CD4-positive, alpha-beta T cell treated with Interleukin-17A for 1 hour (primary cell): ENCODE measurements at places on chromosomes 6 and 20.
A peak's percentile ranks its signal among the peaks of the same experiment; 100 is the strongest.

- DNase-seq = no peak
Measured at GRCh38 chr6:72657407-72658197, 35.7 kb downstream of the KCNQ5 start.

DNA sequence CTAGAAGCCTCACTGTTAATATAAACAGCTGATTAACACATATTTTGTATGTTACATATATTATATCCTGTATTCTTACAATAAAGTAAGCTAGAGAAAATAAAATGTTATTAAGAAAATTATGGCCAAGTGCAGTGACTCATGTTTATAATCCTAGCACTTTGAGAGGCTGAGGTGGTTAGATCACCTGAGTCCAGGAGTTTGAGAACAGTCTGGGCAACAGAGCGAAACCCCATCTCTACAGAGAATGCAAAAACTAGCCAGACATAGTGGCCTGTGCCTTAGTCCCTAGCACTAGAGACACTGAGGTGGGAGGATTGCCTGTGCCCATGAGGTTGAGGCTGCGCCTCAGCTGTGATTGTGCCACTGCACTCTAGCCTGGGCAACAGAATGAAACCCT, 81.9 kb downstream of the NCOA3 start:
- DNase-seq = no peak

DNA sequence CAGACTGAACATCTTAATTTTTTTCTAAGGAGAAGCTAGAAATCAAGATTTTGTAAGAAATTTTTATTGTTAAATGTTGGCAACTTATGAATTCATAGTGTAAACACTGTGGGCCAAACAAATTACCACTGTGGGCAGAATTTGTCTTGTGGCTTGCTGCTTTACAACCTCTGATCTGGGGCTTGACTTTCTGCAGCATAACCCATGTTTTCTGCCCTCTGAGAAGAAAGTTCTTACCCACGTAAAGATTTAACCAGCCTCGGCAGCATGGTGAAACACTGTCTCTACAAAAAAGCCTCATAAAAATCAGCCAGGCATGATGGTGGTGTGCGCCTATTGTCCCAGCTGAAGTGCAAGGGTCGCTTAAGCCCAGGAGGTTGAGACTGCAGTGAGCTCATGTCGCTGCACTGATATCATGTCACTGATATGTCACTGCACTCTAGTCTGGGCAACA, 12.9 kb downstream of the ITCH start:
- DNase-seq = no peak

- no peak for DNase-seq
Measured at GRCh38 chr6:27383481-27383880, 5.1 kb upstream of the ZNF391 start.

- DNase-seq = no peak
Measured at GRCh38 chr20:20343932-20344331, 24.0 kb upstream of the INSM1 start.

- DNase-seq = no peak
Measured at GRCh38 chr20:56428410-56428809, 16.4 kb downstream of the CASS4 start.

- DNase-seq = no peak
Measured at GRCh38 chr6:147205690-147206600, 1.7 kb downstream of the STXBP5 start.

GRCh38 chr20:45998337-45998736, 10.4 kb upstream of the MMP9 start:
- DNase-seq = no peak

GRCh38 chr6:38638941-38639497, 710 bp downstream of the BTBD9 start:
- peak; percentile 71 for DNase-seq

GRCh38 chr6:136095986-136096385, 154.1 kb downstream of the MTFR2 start:
- no peak for DNase-seq

GRCh38 chr6:33570806-33571636, 9.1 kb downstream of the BAK1 start:
- peak; percentile 95 for DNase-seq

DNA sequence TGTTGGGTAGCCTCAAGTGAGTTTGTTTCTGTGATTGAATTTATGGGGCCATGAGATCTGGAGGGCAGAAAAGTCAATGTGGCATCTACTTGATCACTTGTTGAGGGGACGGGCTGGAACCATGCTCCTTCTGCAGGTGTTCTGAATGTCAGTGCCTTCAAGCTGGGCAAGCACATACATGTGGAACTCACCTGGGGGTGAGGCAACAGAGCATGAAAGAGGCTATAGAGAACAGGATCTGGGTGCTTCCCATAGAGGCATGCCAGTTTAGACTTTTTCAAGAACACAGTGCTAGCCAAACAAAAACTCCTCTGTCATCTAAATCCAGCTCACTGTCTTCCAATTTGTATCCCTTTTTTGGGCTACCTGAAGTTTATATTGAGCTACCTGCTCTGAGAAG, 77.8 kb upstream of the SLC35B3 start:
- DNase-seq = no peak

- no peak for DNase-seq
Measured at GRCh38 chr6:160238761-160239751, 19.6 kb downstream of the SLC22A2 start.

DNA sequence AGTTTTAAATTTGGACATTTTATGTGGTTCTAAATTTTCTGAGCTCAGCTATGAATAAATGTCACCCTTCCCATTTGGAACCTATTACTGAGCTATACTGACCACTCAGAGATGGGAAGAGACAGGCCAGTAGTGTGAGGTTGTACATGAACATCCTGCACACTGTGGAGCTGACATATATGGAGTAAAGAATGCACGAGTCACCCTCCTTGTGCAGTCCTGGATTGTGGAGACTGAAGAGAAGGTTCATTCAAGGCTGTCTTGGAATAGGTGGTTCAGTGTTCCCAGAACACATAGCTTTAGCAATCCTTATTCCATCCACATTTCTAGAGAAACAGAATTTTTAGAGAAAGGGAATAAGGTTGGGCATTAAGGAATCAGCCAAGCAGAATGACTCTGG, 50.3 kb upstream of the OGFRL1 start:
- DNase-seq = no peak

- DNase-seq = no peak
Measured at GRCh38 chr6:10725716-10726115, 2.8 kb downstream of the TMEM14C start.

GRCh38 chr6:112117554-112117953, 30.2 kb downstream of the FAM229B start:
- no peak for DNase-seq

DNA sequence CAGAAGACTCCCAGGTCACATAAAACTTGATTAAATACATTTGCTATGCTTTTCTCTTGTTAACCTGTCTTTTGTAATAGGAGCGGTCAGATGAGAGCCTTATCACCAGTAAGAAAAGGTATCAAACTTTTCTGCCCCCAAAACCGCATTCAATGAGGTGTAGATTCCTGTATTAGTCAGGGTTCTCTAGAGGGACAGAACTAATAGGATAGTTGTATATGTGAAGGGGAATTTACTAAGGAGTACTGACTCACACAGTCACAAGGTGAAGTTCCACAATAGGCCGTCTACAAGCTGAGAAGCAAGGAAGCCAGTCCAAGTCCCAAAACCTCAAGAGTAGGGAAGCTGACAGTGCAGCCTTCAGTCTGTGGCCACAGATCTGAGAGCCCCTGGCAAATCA, 32.7 kb downstream of the PTPRK start:
- DNase-seq = no peak

GRCh38 chr20:20022498-20022897, 5.3 kb downstream of the NAA20 start:
- no peak for DNase-seq

GRCh38 chr20:36206068-36206467, 30.2 kb upstream of the AAR2 start:
- DNase-seq = no peak

DNA sequence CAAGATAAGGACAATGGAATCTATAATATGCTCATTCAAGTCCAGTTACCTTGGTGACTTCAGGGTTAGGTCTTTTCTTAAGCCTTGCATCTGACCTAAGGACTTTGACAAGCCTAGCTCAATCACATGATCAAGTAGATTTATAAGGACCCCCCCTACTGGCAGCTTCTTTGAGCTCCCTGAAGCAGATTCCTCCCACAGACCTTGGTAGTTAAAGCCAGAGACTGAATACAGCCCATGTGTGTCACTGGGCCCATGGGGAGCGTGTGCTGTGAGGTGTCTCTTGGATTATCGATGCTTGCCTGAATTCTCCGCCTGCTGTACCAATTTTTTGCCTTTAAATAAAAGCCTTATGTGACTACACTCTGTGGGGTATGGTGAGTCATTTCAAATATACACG, 372.7 kb upstream of the RGS17 start:
- no peak for DNase-seq

DNA sequence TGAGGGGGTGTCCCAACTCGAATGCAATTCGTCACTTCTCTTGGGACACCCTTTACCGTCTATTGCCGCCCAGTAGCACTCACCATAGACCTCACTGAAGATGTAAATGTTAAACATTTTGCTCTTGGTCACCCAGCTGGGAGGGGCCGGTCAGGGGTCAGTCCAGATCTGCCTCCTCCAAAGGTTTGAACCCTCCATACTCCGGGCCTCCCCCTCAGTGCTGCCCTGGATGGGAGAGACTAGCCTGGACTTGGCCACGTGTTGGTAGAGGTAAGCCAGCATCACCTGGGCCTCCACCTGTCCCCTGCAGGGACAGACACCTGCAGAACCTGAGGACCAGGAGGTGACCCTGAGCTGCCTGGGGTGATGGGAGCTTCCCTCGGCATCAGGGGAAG, 5.0 kb upstream of the MYT1 start:
- DNase-seq = no peak

- no peak for DNase-seq
Measured at GRCh38 chr20:49538950-49539349, 29.0 kb downstream of the PTGIS start.

DNA sequence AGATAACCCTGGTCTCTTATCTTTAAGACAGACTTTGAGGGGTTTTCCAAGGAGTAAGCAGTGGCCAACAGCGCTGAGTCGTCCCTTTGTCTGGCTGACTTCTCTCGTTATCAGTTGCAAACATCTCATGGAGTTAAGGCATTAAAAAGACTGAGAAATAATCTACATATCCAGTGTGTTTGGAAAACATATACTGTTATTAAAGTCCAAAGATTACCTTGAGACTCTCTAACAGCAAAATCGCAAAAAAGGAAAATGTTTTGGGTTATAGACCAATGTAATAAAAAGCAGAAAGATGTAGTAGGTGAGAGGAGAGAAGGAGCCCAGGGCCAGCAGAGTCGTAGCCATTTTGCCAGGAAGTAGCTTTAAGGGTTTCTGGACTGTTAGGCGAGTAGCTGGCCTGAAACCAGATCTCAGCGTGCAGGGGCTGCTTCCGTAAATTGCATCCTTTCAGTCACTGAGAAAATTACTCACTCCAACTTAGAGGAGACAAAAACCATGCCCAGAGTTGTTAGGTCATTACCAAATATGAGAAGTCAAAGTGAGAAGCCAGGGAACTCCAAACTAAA, 24.6 kb downstream of the MYLK4 start:
- DNase-seq = peak; percentile 7

DNA sequence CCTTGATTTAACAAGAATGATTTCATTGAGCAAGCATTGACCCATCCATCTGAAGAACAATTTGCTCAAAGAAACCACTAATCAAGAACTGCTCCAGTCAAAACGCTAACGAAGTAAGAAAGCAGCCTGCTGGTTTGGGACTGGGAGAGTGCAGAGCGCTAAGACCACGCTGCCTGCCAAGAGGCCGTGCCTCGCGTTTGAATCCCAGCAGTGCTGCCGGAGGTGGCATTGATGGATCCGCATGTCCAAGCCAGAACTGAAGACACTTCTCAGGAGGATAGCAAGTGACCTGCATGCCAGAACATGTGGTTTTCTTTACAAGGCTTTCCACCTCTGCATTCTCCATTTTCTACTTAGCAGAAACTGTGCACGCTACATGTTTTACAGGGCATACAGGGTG, 105.2 kb upstream of the FOXC1 start:
- no peak for DNase-seq

GRCh38 chr6:16810411-16810810, 49.2 kb upstream of the ATXN1 start:
- no peak for DNase-seq

GRCh38 chr6:166929542-166930189, 26.7 kb downstream of the RNASET2 start:
- DNase-seq = no peak

DNA sequence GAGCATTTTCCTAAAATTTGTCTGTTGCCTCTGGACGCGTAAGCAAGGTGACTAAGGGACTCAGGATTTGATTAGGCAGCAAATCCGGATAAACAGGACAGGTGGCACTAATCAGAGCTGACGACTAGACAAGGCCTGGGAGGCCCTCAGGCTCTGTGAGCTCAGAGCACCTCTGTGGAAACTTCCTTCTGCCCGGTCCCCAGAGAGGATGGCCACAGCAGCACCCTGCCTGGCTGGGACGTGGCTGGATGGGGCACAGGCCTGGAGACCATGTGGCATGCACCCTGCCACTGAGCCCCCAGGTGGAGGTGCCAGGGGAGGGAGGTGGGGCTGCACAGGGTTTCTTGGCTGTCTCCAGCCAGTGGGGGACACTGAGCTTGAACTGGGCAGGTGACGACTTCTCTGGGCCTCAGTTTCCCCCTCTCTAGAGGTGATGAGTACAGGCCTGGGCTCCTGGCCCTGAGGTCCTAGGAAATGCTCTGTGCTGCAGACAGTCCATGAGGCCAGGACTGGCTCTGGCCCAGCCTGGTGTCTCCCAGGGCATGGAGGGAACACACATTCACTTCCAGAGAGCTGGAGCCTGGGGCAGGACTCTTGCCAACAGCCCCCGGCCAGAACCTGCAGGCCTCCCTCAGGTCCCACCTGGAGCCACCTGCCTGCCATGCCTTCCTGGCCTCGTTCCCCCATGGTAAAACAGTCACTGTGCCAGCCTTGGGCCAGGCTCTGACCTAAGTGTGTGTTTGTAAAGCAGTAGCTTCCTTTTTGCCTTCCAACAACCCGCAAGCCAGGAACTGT, 39.6 kb upstream of the STX16 start:
- DNase-seq = no peak

DNA sequence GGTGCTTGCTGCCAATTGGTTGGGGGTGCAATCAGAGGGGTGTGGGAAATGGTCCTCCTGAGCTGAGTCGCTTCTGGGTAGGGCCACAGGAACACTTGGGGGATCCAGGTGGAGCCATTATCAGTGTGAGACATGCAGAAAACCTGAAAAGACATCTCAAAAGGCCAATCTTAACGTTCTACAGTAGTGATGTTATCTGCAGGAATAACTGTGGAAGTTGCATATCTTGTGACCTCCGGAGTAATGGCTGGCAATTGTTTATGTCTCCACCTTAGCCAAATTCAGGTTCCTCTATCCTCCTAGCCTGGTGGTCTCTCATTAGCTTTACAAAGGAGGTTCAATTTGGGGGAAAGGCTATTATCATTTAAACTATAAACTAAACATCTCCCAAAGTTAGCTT, 114.8 kb upstream of the SNX9 start:
- DNase-seq = no peak

GRCh38 chr6:2870046-2870636, 28.5 kb upstream of the SERPINB1 start:
- no peak for DNase-seq

- no peak for DNase-seq
Measured at GRCh38 chr6:81816380-81816779, 63.9 kb upstream of the TENT5A start.

GRCh38 chr20:50534567-50534966, 24.4 kb downstream of the PTPN1 start:
- no peak for DNase-seq

- no peak for DNase-seq
Measured at GRCh38 chr6:145850671-145851070, 36.1 kb upstream of the FBXO30 start.

- DNase-seq = no peak
Measured at GRCh38 chr6:17392978-17393891, at the start of gene CAP2. Gene CAP2, plus strand, starts transcription at chr6:17393595. Its CDS starts 27,961 bp downstream, at chr6:17421556.

GRCh38 chr20:63687419-63688178, 8.9 kb upstream of the TNFRSF6B start:
- DNase-seq = no peak

GRCh38 chr6:36508532-36508931, 38.7 kb downstream of the STK38 start:
- DNase-seq = no peak
